ENCODE measurements at places on chromosomes 4 and X. TPM values are rescaled to one million over a fixed set of nuclear protein-coding genes. Genes with fewer than 3 reads are reported as not detected.

GRCh38 chrX:22165732-22166457 is 106.8 kb upstream of the CBLL2 start:
- no peak for DNase-seq
- no peaks in the 10 kb centered on the region for H3K36me3 ChIP-seq
- H3K27ac ChIP-seq: no peak overlapping the region
- H3K4me1 ChIP-seq: no peaks in the 10 kb centered on the region

- no peaks in the 10 kb centered on the region for H3K4me1 ChIP-seq
- no peaks in the 10 kb centered on the region for H3K36me3 ChIP-seq
- DNase-seq: no peak
- H3K27ac ChIP-seq: no peak overlapping the region
- no peak overlapping the region for H3K4me3 ChIP-seq
- H3K27me3 ChIP-seq: no peaks in the 10 kb centered on the region
Observed at GRCh38 chr4:139672215-139672614, 6.6 kb downstream of the MGST2 start.

DNA sequence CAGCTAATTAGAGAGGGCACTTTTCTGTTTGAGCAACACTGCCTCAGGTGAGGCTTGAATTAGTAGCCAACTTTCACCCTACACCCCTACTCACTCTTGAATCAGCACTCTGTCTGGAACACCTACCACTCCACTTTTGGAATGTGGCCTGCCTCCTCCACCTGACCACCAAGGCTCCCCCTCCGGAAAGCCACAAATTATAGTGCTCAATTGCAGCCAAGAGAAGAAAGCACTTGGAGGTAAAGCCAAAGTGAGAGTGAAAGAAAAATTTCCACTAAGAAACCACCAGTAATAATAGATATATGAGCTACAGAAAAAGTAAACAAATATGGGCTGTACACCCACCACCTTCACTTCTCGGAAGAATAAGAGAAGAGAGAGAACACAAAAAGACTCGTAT is 41.1 kb downstream of the PPP3CA start:
- DNase-seq: no peak
- H3K36me3 ChIP-seq: no peaks in the 10 kb centered on the region
- H3K4me3 ChIP-seq: no peak overlapping the region

Gene SLITRK2
- 19.0 TPM for total RNA-seq

Gene FREM3
- 3.0 TPM for total RNA-seq

DNA sequence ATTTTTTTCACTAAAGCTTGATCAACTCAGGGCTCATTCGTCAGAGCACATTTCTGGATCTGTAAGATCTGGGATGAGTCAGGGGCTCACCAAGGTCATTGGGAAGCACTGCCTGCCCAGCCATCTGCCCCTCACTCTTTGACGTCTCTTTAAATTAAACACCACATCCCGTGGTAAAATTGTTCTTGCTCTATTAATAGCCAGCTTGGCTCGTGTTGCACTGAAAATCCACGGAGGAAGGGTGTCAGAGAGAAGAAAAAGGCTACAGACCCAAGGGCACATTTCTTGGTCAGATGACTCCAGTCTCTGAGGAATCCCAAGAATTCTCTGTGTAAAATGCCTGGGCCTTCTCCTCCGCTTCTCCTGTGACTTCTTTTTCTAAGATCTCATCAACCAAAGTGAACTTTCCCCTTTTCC is 45.7 kb upstream of the GATB start:
- H3K27me3 ChIP-seq: no peaks in the 10 kb centered on the region
- no peak overlapping the region for H3K4me3 ChIP-seq
- H3K4me1 ChIP-seq: peaks cover 6% of the 10 kb centered on the region
- H3K27ac ChIP-seq: peak overlapping the region; percentile 26
- no peaks in the 10 kb centered on the region for H3K36me3 ChIP-seq

DNA sequence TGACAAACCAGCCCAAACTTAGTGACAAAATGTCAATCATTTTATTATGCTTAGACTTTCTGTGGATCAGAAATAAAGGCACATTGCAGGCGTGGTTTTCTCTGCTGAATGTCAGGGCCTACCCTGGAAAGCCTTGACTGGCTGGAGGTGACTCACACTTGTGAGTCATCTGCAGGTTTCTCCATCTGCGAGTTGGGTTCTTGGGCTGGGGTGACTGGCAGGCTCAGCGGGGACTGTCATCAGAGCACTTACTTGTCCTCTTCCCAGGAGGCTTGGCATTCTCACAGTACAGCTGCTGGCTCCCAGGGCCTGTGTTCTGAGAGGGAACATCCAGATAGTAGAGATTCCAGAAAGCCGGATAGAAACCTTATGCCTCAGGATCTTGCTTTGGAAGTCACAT is 153.8 kb upstream of the AGA start:
- H3K36me3 ChIP-seq: no peaks in the 10 kb centered on the region
- no peak for DNase-seq
- H3K27ac ChIP-seq: no peak overlapping the region

DNA sequence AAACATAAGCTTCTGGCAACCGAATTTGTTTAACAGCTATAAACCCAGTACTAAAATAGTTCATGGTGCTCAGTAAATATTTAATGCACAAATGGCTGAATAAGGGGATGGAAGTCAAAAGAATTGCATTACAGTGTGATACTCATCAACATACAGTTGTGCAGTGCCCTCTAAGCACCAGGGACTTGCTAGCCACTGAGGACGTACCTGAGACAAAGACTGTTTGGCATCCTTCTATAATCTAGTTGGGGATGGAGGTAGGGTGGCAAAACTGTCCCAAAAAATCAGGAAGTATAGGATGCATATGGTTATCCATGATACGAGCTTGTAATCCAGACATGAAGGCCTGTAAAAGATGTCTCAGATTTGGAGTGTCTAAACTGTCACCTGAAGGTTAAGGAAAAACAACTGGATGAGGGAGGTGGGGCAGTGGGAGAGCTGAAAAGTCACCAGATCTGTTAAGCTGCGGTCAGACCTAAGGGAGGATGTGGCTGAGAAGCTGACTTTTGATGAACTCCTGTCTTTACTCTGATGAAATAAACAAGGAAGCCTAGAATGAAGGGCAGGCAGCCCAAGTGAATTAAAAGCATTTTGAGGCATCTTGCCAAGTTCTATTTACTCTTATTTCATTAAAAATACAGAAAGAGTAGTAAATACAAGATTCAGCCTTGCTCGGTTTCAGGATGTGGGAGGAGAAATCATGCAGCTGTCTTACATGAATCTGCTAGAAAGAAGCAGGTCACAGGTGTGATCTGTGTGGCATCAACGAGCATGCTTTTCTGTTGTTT is 12.0 kb upstream of the CD38 start:
- no peak overlapping the region for H3K27ac ChIP-seq
- H3K27me3 ChIP-seq: no peaks in the 10 kb centered on the region
- no peak for DNase-seq
- H3K4me3 ChIP-seq: no peak overlapping the region
- peaks cover 3% of the 10 kb centered on the region for H3K4me1 ChIP-seq

DNA sequence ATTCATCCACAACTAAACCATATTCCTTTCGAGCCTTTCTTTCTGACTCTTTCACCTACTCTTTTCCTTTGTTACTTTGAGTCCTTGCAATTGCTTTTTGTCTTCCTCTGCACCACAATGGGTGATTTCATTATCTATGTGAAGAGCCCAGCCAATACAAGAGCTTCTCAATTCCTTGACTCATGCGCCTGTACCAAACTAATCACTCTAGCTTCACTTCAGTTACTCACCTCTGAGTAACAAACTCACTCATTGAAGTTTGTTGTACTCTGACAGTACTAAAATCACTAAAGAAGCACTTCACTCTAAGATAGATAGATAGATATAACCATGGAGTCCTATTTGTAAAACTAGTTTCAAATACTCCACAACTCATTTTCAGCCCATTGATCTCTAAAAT is 191.7 kb upstream of the EPHA5 start:
- no peaks in the 10 kb centered on the region for H3K27me3 ChIP-seq
- DNase-seq: no peak
- no peaks in the 10 kb centered on the region for H3K36me3 ChIP-seq
- H3K4me3 ChIP-seq: no peak overlapping the region
- no peaks in the 10 kb centered on the region for H3K4me1 ChIP-seq

DNA sequence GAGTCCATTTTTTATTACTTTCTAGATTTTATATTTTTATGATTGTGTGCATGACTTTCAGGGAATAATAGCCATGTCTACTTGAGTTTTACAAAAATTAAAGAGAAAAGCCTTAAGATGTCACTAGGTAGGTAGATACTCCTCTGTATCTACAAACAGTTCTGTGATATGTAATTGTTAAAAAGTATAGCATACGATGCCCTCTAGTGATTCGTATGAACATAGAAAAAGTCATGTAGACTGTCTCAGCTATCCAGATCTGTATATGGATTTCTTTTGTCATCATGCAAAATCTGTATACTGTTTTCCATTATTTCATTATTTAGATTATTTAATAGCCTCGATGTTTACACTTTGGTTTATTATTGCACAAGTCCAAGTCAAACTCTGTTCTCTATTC is 856.6 kb downstream of the CENPC start:
- H3K36me3 ChIP-seq: no peaks in the 10 kb centered on the region
- H3K27ac ChIP-seq: no peak overlapping the region
- H3K4me1 ChIP-seq: no peaks in the 10 kb centered on the region
- peak; percentile 89 for DNase-seq

Gene GABRE
- 17.2 TPM for total RNA-seq

DNA sequence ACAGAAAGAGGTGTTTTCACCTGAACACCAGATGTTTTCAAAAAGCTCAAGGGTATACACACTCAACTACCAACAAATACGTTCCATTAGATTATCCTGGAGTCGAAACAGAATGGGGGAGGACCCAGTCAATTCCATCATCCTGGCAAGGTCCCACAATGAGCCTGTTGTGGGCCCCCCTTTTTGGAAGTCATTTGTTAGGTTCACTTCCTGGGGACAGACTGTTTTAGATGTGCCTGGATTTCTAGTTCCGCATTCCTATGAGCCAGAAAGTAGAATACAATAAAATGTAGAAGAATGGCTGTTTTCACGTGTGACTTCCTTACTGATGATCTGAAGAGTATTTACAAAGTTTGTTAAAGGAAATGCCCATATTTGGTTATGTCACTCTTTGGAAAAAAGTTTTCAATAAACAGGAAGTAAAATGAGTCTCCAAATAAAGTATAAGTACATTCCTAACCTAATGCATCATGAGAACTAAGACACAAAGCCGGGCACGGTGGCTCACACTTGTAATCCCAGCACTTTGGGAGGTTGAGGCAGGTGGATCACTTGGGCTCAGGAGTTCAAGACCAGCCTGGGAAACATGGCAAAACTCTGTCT is 192.5 kb downstream of the MAML3 start:
- H3K27me3 ChIP-seq: peaks cover 2% of the 10 kb centered on the region
- no peaks in the 10 kb centered on the region for H3K4me1 ChIP-seq
- H3K27ac ChIP-seq: no peak overlapping the region
- no peaks in the 10 kb centered on the region for H3K36me3 ChIP-seq

- H3K4me1 ChIP-seq: peaks cover 7% of the 10 kb centered on the region
- peak; percentile 93 for DNase-seq
- peaks cover 5% of the 10 kb centered on the region for H3K27me3 ChIP-seq
Observed at GRCh38 chrX:42714981-42715700, 62.8 kb downstream of the PPP1R2C start.

- no peaks in the 10 kb centered on the region for H3K36me3 ChIP-seq
- no peaks in the 10 kb centered on the region for H3K4me1 ChIP-seq
- H3K27ac ChIP-seq: no peak overlapping the region
- no peak for DNase-seq
- no peak overlapping the region for H3K4me3 ChIP-seq
- no peaks in the 10 kb centered on the region for H3K27me3 ChIP-seq
Observed at GRCh38 chr4:18192901-18193300, 171.3 kb upstream of the LCORL start.

DNA sequence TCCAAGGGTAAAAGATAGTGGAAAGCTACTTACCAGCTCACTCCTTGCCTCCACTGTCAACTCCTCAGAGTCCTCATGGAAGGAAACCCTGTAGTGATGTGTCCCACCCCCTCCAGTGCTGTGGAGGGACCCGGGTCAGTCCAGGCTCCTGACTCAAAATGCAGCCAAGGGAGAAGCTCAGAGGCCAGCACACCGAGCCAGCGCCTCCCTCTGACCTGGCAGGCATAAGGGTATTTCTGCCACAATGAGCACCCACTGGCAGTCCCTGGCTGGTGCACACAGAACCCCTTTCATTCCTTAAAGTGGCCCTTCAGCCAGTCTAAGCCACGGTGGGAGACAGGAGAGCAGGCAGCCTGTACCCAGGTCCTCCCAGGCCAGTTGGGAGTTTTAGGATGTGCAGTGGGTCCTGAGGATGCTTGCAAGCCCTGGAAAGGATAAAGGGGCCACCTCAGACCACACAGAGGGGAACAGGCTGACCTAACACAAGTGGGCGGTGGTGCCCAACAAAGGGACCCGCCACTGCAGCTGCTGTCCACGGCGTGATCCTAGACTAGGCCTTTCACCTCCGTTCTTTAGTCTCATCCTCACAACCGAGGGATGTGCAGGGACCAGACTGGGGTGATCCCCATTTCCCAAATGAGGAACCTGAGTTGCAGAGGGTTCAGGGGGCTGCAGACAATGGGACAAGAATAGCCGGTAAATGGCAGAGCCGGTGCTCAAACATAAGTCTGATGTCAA is 5.7 kb downstream of the JAKMIP1 start:
- peaks cover 31% of the 10 kb centered on the region for H3K4me1 ChIP-seq
- no peak overlapping the region for H3K4me3 ChIP-seq
- no peak overlapping the region for H3K27ac ChIP-seq
- peaks cover 11% of the 10 kb centered on the region for H3K36me3 ChIP-seq

- no peak overlapping the region for H3K27ac ChIP-seq
- no peak for DNase-seq
- H3K4me3 ChIP-seq: no peak overlapping the region
- H3K4me1 ChIP-seq: no peaks in the 10 kb centered on the region
Observed at GRCh38 chr4:175394208-175394607, 417.9 kb downstream of the GPM6A start.

DNA sequence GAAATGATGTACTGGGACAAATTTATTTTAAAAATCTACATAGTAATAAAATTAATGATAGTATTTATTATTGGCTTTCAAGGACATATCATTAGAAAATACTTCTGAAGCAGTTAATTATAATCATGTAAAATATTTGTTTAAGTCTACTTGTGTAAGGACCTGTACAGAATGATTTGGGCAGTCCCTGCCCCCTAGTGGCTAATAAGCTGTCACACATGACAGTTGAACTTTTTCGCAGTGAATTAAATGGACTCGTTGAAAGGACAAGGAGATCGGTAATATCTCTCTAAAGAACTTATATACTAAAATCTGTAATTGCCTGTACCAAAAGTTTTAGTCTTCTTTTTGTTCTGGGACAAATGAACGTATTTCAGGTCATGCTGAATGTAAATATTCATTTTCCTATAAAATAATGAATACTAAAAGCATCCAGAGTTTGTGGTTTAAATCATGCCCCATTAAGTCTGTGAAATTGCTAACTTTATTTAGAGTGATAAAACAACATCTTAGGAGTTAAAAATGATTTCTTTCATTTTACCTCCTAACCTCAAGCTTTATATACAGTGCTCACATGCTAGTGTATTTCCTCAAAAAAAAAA is 13.6 kb downstream of the EXOC1 start:
- peak; percentile 67 for DNase-seq
- H3K4me3 ChIP-seq: no peak overlapping the region
- H3K27me3 ChIP-seq: no peaks in the 10 kb centered on the region

Gene GSX2
- not detected for total RNA-seq

GRCh38 chr4:122873821-122874593 is 47.4 kb downstream of the FGF2 start:
- H3K36me3 ChIP-seq: no peaks in the 10 kb centered on the region
- no peaks in the 10 kb centered on the region for H3K4me1 ChIP-seq
- no peaks in the 10 kb centered on the region for H3K27me3 ChIP-seq
- no peak overlapping the region for H3K27ac ChIP-seq
- H3K4me3 ChIP-seq: no peak overlapping the region
- no peak for DNase-seq

Data from spinal cord (tissue), 10 donors.